ENCODE measurements at places on chromosomes 6 and 20.

DNA sequence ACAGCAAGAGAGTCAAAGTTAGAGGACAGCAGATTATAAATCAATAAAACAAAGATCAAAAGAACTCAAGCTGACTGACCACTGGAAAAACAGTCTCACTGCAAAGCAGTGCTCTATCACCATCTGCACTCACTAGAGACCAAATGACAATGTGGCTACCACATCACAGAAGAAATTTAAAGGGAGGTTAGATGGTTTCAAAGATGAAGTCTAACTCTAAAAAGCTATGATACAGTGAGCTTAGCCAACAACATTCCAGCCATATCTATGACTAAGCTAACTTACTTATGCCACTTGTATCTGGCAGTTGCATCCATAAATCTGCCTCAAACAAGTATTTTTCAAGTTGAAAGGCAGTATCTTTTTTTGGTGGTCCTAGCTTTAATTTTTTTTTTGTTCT is 68.6 kb downstream of the ARHGAP18 start:
- DNase-seq, result no peak

DNA sequence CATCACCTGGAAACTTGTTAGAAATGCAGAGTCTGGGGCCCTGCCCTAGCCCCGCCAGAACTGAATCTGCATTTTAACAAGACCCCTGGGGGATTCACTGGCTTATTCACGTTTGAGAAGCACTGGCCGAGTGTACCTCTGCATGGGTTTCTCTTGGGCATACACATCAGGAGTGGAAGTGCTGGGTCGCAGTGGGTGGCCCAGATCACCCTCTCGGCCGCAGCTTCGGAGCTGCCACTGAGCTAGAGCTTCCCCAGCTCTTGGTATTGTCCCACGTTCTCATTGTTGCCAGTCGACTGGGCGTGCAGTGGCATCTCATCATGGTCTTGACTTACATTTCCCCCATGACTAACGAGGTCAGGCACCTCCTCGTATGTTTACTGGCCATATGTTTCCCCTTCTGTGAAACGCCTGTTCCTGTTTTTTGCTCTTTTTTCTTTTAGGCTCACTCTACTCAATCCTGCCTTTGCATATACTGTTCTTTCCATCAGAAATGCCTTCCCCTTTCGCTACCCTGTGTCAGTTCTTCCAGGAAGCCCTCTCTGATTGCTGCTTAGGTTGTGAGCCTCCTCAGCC is 3.0 kb upstream of the DLGAP4 start:
- DNase-seq, result no peak

DNA sequence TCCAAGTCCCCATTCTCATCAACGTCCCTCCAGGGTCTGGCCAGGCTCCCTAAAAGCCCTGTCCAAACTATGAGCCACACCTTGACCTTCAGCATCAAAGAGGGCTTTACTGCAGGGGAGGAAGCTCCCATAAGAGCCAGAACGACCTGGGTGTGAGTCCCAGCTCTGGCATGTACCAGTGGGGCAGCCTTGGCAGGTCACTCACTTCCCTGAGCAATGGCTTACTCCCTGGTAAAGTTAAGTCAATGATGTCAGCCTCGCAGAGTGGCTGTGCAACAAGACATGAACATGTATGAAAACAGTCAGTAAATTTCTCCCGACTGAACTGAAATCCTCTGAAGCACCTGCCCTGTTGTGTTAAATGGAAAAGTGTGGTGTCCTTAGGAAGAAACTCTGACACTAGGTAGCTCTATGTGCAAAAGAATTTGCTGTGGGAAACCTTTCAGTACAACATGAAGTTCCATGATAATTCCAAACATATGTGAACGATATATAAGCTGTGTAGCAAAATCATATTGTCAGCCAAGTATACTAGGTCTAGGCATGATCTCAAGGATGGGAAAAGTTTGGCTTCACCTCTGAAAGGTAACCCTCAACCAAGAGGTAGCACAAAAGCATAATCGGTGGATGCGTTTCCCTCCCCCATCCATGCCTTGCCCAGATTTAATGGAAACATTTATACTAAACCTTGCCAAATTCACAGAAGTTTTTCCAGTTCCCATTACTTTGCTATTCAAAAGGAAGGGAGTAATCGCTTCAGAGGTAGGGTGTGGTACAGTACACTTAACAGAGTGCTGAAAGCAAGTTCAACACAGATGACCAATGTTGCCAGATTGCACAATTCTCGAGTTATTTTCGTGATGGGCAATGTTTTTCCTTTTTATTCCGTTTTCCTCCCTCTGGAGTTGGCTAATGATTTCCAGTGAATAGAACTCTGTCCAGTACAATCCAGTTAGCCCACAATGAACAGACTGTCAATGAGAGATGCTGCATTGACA is 49.0 kb upstream of the RANBP9 start:
- no peak for DNase-seq

- DNase-seq, result no peak
Measured at GRCh38 chr6:110703906-110704594, 111.2 kb downstream of the CDK19 start.

GRCh38 chr6:104418839-104419238 is 440.9 kb downstream of the HACE1 start:
- DNase-seq, result no peak

GRCh38 chr20:17236766-17237165 is 9.9 kb downstream of the PCSK2 start:
- no peak for DNase-seq

DNA sequence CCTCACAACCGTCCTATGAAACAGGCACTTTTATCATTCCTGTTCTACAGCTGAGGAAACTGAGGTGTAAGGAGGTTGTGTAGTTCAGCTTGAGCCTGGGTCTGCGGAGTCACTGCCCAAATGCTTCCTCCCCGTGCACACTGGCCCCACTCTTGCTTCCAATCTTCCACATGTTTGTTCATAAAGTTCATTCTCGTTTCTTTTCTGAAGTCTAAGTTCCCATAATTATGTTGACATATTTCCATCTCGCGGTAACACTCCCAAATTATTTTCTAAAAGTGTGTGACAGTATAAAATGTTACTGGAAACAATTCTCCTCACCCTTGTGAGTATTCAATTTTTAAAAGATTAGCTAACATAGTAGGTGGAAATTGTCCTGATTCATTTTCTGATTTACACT is 106.9 kb downstream of the SLC22A3 start:
- DNase-seq, result no peak

DNA sequence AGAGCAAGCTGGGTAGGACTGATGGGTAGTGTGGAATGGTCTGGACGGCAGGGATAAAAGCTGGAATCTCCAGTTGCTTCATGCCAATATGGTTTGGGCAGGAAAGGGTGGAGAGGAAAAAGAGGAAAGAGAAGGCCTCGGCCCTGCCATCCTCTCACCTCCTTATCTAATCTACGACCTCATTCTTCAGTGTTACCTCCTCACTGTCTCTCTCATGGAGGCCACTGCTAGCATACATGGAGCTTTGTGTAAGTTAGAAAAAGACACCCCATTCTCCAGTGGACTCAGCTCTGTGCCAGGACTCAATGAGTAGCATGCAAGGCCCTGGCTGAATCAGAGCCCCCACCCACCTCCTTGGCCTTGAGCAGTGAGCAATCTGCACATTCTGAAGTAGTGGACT is 6.1 kb upstream of the ARID1B start:
- no peak for DNase-seq

DNA sequence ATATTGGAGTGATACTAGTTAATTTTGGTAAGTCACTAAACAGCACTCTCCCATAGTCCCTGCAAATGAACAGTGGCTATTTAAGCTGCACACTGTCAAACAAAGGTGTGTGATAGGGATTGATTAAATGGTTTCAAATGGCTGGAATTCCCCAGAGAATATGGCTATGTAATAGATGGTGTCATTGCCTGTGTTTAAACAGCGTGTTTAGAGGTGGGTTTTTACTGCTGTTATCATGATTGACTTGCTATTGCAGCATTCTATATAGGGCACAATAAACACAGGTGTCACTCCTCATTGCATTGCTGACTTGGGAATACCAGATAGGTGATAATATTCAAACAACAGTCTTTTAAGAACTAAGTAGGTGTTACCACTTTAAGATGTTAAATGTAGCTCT is 171.7 kb upstream of the MAN1A1 start:
- no peak for DNase-seq

GRCh38 chr6:98384801-98385200 is 449.6 kb upstream of the POU3F2 start:
- no peak for DNase-seq

GRCh38 chr6:40910260-40910893 is 128.6 kb downstream of the UNC5CL start:
- no peak for DNase-seq

- DNase-seq, result no peak
Measured at GRCh38 chr6:154996841-154997311, 1.8 kb downstream of the TIAM2 start.

GRCh38 chr6:163405412-163406309 is 8.9 kb upstream of the QKI start:
- no peak for DNase-seq

DNA sequence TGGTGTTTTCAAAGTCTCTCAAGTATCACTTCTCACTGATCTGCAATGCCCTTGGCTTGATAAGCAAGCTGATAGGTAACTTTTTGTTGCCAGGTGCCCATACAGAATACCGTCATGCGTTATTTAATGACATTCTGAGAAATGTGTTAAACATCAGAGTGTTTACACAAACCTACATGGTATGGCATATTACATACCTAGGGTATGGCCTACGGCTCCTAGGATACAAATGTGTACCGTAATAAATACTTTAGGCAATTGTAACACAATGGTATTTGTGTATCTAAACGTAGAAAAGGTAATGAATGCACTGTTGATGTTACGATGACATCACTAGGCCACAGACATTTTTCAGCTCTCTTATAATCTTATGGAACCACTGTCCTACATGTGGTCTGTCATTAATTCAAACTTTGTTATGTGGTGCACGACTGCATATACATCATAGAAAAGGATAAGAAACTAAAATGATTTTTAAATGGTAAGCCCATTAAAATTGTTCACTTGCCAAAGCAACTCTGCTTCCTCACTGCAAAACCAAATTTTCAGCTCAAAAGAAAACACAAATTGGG is 35.7 kb downstream of the CSNK2A1 start:
- no peak for DNase-seq

GRCh38 chr6:27893059-27893835 is 18.9 kb downstream of the OR2B2 start:
- peak; percentile 99 for DNase-seq

GRCh38 chr6:164344801-164345291 is 930.3 kb downstream of the QKI start:
- DNase-seq, result no peak

DNA sequence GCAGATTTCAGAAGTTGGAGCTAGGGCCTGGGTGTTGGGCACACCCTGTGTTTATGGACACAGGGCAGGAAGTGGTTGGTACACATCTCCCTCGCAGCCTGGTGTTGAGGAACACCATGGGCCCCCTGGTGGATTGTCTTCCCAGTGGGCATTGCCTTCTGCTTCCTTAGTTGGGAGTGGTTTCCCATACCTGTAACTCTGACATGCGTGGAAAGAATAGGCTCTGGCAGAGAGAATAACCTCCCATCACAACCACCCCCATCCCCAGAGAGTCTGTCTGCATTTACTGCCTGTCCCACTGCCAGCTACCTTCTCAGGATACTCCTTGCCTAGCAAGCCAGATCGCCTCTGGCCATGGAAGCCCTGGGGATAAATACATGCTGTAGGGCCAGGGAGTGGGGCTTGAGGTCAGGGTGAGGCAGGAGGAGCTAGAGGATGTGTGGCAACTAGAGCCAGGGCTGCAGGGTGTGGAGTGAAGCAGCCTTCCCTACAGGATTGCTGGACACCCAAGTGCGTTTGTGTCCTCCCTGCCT is 14.7 kb downstream of the LRRC73 start:
- DNase-seq, result no peak

GRCh38 chr6:144678844-144679243 is 393.7 kb downstream of the UTRN start:
- DNase-seq, result no peak

GRCh38 chr6:36825994-36826393 is 13.2 kb downstream of the CPNE5 start:
- DNase-seq, result no peak

DNA sequence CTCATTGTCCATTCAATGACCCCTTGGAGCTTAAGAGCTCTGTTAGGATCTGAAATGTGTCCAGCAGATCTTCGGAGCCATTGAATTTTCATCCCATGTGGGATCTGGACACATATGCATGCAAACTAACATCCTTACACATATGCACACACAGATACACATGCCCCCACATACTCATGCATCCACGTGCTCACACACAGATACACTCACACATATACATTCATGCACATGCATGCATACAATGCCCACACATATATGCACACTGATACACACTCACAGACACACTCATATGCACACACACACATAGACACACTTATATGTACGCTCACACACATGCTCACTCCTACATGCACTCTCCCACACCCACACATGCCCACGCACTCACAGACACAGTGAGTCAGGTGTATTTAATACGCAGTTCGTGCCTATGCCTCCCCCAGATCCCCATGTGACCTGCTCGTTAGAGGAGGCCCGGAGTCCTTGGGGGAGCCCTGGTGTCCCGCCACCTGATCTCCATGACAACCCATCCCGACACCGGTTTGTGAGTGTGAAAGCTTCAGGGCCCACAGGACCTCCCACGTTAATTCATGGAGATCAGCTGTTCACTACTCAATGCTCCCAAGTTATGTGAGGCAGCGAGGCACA is 121.9 kb upstream of the SULF2 start:
- no peak for DNase-seq

DNA sequence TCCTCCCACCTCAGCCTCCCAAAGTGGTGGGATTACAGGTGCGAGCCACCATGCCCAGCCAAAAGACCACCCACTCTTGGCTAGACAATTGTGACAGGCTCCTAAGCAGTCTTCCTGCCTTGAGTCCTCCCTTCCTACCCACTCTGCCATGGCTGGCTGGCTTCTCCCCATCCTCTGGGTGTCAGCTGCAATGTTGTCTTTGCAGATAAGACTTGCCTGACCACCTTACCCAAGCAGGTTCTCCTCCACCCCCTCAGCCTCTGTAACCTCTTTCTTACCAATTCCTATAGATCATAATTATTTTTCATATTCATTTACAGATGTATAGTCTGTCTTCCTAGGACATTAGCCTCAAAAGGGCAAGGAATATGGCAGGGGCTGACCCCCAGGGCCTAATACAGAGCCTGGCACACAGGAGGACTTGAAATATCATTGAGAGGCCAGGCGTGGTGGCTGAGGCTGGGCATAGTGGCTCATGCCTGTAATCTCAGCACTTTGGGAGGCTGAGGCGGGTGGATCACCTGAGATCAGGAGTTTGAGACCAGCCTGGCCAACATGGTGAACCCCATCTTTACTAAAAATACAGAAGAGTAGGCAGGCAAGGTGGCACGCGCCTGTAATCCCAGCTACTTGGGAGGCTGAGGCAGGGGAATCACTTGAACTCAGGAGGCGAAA is 28.7 kb upstream of the SPAG4 start:
- DNase-seq, result no peak

DNA sequence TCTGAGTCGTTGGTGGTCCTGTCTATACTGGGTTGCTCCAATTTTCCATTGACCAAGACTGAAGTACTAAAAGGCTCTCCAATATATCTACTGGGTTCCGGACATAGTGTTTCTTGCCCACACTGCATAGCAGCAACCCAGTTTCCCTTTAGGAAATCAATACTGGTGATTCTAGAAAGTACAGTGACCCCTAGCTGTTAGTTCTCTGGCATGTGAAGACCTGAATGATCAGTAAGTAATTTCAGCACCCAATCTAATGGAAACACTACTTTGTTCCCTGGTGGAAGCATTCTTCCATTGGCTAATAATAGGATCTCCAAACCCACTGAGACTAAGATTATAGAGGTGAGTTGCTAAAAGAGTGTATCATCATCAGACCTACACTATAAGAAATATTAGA is 40.8 kb upstream of the STMND1 start:
- DNase-seq, result no peak
